ENCODE measurements at places on chromosomes 1 and 21. TPM values are rescaled to one million over a fixed set of nuclear protein-coding genes. Genes with fewer than 3 reads are reported as not detected.

CHML gene
- total RNA-seq, result 58.0 TPM

GUCA2B gene
- not detected for total RNA-seq

KRTAP6-1 gene
- total RNA-seq, result not detected

ROR1 gene
- total RNA-seq, result 1.7 TPM

HSD3B1 gene
- total RNA-seq, result not detected

GPR25 gene
- 0.25 TPM for total RNA-seq

LAMC2 gene
- total RNA-seq, result 0.74 TPM

KPRP gene
- total RNA-seq, result not detected

HSD11B1 gene
- 0.25 TPM for total RNA-seq

TDRD10 gene
- 0.49 TPM for total RNA-seq

CLDN8 gene
- total RNA-seq, result not detected

LYPD8 gene
- not detected for total RNA-seq

FAM72D gene
- total RNA-seq, result 0.49 TPM

LENEP gene
- total RNA-seq, result not detected

KCNE2 gene
- total RNA-seq, result 0.25 TPM

FTCD gene
- 0.98 TPM for total RNA-seq

C1orf94 gene
- 0.25 TPM for total RNA-seq

FASLG gene
- not detected for total RNA-seq

SLC25A24 gene
- 24.8 TPM for total RNA-seq

S100A16 gene
- total RNA-seq, result 12.8 TPM

AADACL3 gene
- not detected for total RNA-seq

ADAM30 gene
- total RNA-seq, result not detected

WNT3A gene
- total RNA-seq, result not detected

DBT gene
- total RNA-seq, result 6.9 TPM

FMO1 gene
- 4.2 TPM for total RNA-seq

S100A1 gene
- total RNA-seq, result 2.2 TPM

HSD3B2 gene
- not detected for total RNA-seq

GUCA2A gene
- total RNA-seq, result not detected

C4BPA gene
- not detected for total RNA-seq

KRTAP21-2 gene
- total RNA-seq, result not detected

SYCP1 gene
- not detected for total RNA-seq

GJC2 gene
- 0.74 TPM for total RNA-seq

CFAP45 gene
- 0.74 TPM for total RNA-seq

GJA8 gene
- not detected for total RNA-seq

CFAP107 gene
- total RNA-seq, result not detected

OR2G6 gene
- not detected for total RNA-seq

RRAGC gene
- total RNA-seq, result 25.8 TPM

IARS2 gene
- total RNA-seq, result 63.7 TPM

C1QA gene
- 3.2 TPM for total RNA-seq

LRRC39 gene
- total RNA-seq, result 4.4 TPM

FCRL4 gene
- not detected for total RNA-seq

KCNK2 gene
- total RNA-seq, result 59.0 TPM

NECTIN4 gene
- total RNA-seq, result not detected

OR2AK2 gene
- total RNA-seq, result not detected

ARID1A gene
- 45.0 TPM for total RNA-seq

CR1L gene
- total RNA-seq, result not detected

FOXD3 gene
- not detected for total RNA-seq

MANEAL gene
- 26.8 TPM for total RNA-seq

SMPDL3B gene
- 0.25 TPM for total RNA-seq

CAPN8 gene
- not detected for total RNA-seq

MMEL1 gene
- 7.6 TPM for total RNA-seq

AKNAD1 gene
- total RNA-seq, result 3.0 TPM

Measured in temporal lobe (tissue), 4 donors.